NCI-H460 (cell line): ENCODE measurements at places on chromosomes 2 and 18. TPM values are rescaled to one million over a fixed set of nuclear protein-coding genes. Genes with fewer than 3 reads are reported as not detected.

CFC1 gene
- total RNA-seq, result not detected in 2 replicates

UGT1A8 gene
- not detected in 2 replicates for total RNA-seq

B4GALT6 gene
- 17.4 and 21.4 TPM in 2 replicates for total RNA-seq

GRCh38 chr2:237383991-237384671, 29.8 kb downstream of the COL6A3 start:
- DNase-seq, result no peak

DNA sequence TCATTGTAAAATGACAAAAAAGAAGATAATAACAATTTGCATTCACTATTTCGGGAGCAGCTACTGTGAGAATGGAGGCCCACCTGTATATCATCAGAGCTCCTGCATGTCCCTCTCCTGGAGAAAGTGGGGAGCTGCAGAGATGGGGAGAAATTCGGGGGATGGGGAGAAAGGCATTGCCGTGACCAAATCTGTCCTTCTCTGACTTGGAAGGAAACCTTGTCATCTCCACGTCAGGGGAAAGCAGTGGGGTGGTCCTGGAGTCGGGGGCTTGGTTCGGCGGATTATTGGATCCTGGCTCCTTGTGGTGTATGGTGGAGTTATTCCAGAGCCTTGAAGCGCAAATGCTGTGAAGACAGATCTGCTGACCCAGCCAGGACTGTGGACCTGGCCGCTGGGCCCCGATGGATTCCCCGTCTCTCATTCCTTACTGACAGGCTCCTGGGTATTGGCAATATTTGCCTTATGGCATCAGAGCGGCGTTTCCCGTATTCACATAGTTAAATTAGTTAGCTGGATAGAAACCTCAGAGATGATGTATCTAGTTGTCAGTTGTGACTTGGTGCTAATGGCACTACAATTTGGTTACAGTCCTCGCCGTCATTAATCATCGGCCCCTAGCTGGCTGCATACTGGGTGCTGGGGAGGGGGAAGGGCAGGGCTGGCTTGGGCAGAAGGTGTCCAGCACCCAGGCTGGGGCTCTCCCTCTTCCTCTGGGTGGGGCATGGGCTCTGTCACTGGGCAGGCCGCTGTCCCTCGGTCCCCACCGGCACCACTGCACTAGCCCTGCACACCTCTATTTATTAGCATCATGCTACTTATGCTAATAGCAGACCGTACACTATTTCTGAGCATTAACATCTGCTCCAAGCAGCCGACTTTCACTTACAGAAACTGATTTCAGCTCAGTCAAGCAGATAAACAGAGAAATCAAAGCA, 31.7 kb downstream of the CELF4 start:
- DNase-seq, result no peak

DNA sequence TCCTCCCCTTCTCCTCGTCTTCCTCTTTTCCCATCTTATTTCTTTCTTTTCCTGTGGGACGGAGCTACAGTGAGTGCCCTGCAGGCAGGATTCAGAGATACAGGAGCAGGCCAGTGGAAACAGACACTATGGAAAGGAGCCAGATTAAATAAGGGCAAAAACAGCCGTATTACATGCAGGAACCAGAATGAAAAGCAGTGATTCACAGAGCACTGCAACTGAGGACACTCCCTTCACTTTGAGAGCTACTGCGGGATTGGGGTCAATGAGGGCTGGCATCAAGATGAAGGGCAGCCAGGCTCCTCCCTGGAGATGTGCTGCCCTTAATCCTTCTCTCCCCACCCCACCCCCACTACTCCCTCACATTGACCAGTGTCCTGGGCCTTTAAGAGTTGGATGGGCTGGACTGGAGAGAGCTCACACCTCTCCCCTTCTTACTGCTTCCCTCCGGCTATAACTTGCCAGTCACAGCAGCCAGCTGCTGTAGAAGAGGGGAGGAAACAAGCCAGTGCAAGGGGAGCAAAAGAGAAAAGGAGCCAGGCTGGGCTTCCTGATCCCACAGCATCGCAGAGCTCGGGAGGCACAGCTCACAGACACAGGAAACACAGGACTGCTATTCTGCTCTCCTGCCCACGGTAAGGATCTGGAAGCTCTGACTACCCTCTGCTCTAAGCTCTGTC, at the start of gene PLCD4:
TSS of gene PLCD4 (plus strand) at position 464 of the 680 bp plus-strand sequence. CDS start 7,841 bp downstream, outside the sequence.
- DNase-seq, result peak; percentile 55

DNA sequence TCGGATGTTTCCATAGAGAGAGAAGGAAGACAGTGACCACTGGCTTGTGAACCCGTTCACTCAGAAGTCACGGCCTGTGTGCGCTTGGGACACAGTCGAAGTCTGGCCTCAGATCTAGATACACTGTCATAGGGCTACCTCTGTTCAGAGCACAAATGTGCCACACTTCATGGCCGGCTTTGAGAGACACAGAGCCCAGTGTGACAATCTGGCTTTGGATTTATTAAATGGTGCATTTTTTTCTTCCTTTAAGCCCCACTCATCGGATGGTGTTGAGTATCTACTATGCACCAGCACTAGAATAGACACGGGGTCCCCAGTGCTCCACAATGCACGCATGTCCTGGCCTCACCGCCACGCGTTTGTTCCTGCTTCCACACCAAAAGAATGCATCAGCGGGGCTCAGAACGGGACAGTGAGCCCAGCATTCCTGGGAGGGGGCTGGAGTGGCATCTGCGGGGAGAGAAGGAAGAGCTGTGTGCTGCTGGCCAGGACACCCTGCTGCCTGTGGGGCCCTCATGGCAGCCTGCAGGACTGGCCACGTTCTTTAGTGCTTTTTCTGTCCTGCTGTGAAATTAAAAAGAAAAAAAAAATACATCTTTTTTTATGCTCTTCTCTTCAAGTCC, 738.9 kb upstream of the SALL3 start:
- no peak for DNase-seq

GRCh38 chr2:233490831-233491230, 75.8 kb downstream of the USP40 start:
- DNase-seq, result no peak

DNA sequence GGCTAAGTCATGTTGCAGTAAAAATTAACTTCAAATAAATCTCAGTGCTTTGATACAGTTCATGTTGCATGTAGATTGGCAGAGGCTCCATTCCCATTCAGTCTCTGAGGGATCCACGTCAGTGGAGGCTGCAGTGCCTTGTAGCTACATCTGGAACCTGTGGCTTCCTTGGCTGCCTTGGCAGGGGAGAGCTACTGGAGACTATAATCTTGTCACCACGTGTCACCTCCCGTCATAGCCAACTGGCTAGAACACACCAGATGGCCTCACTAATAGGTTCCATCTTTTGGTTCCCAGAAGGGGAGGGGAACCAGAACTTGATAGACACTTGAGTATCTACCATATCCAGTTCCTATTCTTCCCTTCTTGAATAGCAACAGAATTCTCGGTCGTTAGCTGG, 28.4 kb downstream of the E2F6 start:
- DNase-seq, result no peak
